NK-92 treated with Interleukin-12 subunit alpha and Interleukin-12 subunit beta, amount 100 ng/mL, for 24 hours (cell line): ENCODE measurements at places on chromosomes 3 and 15.

DNA sequence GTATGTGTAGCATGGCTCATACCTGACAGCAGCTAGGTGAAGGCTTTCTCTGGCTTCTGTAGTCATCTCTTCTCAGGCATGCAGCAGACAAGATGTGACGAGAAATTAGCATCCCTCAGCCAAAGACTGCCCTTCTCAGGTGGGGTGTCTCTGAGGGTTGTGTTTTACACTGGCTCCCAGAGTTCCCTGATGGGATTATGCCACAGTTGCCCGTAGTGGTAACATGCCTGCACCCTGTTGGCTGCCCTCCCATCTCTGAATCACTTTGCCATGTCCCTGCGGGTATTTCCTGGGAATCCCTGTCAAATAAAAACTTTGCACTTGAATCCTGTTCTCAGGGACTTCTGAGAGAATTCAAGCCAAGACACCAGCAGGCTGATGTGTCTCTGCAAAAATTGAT is 70.5 kb downstream of the LRTM1 start:
- DNase-seq, result no peak

GRCh38 chr3:10287936-10288574 is 4.7 kb downstream of the GHRL start:
- no peak for DNase-seq

- DNase-seq, result no peak
These were observed 105.3 kb upstream of the PDZRN3 start for GRCh38 chr3:73729969-73730440.

DNA sequence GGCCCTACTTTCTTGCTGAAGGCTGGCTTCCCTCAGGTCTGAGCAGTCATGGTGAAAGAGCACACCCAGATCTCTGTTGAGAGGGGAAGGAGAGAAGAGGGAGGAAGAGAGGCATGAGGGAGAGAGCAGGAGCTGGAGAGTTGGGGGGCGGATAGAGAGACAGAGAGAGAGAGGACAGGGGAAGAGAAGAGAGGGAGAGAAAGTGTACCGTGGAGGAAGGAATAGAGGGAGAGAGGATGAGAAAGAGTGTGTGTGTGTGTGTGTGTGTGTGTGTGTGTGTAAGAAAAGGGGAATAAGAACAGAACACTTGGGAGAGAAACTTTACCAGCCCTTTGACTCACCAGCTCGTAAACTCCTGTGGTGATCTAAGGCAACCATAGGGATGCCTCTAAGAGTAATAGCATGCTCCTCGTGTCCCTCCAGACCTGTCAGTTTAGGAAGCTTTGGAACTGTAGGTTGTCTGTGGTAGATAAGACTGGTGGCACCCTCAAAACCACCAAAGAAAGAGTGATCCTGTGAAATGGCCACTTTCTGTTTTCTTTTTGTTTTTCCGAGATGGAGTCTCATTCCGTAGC is 18.2 kb downstream of the ZNF592 start:
- DNase-seq, result no peak

DNA sequence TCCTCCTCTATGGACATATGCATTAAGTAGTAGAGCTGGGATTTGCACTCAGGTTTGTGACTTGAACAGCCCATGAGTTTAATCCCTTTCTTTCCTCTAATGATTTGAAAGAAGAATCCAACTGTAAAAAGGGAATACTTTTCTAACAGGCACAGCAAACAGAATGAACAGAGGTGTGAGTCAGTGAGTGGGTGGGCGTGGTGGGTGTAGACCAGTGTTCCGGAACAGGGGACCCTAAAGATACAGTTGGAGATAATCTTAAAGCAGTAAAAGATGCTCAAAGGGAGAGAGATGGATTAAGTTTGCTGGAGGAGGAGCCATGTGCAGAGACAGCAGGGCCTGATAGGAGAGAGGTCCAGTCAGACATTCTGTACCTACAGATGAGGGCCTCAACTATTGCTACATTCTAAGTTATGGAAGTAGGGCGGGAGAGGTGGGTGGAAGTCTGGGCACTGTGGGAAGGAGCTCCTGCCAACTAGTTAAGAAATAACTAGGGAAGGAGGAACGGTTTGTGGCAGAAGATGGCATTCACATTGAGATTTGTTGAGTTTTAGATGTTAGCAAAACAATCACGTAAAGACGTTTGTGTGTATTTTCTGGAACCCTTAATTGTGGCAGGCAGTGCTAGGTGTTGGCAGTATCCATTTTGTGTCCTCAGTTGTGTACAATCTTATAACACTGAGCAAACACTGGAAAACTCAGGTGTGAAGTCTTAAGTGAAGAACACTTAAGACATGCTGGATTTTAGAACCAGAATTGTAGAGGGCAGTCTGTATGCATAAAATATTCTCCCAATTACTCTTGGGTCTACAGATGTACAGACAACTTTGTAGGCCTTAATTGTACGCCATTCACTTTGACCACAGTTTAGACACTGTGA is 511.0 kb downstream of the GRM7 start:
- DNase-seq, result no peak

- DNase-seq, result no peak
These were observed 336.7 kb upstream of the TRIM42 start for GRCh38 chr3:140341203-140341602.

DNA sequence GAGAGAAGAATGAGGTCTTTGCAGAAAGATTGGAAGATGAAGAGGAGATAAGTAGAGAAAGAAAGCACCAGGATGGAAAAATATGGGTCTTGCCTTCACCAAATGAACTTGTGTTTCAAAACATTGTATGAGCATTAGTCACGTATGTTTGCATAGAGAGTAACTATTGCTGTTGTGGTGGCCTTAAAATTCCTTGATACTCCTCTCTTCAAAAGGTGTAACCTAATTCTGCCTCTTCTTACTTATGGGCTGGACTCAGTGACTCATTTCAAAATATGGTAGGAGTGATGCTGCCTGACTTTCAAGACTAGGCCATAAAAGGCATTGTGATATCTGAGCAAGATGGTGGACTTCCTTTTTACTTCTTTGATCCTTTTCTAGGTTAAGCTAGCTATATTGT is 228.7 kb upstream of the ZNF385D start:
- DNase-seq, result no peak

- DNase-seq, result no peak
These were observed 141.5 kb upstream of the BFSP2 start for GRCh38 chr3:133258358-133258757.
